ENCODE measurements at places on chromosomes 6 and 20.

DNA sequence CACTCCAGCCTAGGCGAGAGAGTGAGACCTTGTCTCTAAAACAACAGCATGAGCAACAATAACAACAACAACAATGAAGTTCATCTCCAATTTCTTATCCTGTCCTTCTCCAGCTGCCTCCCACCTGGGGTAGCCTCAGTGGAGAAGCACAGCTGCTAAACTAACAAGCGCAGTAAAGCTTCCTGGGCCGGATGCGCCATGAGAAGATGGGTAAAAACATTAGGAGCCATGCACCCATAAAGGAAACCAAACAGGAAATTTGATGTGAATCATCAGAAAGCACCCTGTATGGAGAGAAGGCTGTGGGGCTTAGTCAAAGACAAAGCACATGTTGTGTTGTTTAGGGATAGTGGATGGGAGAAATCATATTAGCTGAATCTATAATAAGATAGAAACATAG, 61.1 kb upstream of the CCN6 start:
- peaks cover 76% of the 10 kb centered on the region for H3K4me1 ChIP-seq
- H3K36me3 ChIP-seq: no peaks in the 10 kb centered on the region
- DNase-seq: peak; percentile 47
- peak overlapping the region; percentile 55 for H3K27ac ChIP-seq
- no peak overlapping the region for H3K4me3 ChIP-seq

DNA sequence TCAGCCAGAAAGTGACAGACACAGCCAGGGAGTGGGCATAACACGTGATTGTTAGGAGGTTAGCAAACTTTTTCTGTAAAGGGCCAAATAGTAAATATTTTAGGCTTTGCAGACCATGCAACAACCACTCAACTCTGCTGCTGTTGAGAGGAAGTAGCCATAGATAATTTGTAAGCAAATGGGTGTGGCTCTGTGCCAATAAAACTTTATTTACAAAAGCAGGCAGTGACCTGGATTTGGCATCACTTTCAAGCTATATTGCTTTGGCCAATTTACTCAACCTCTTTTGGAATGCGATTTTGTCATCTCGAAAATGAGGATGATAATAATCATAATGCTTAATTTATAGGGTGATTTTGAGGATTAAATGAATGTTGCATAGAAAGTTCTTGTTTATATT, 152.6 kb downstream of the TSHZ2 start:
- H3K27ac ChIP-seq: no peak overlapping the region
- no peak for DNase-seq
- no peak overlapping the region for H3K4me3 ChIP-seq
- no peaks in the 10 kb centered on the region for H3K36me3 ChIP-seq
- no peaks in the 10 kb centered on the region for H3K4me1 ChIP-seq
- H3K27me3 ChIP-seq: no peaks in the 10 kb centered on the region

- no peaks in the 10 kb centered on the region for H3K27me3 ChIP-seq
- H3K4me1 ChIP-seq: peaks cover 54% of the 10 kb centered on the region
- H3K36me3 ChIP-seq: peaks cover 14% of the 10 kb centered on the region
- no peak for DNase-seq
- H3K27ac ChIP-seq: no peak overlapping the region
Measured at GRCh38 chr20:37523012-37523391, 2.0 kb downstream of the NNAT start.

GRCh38 chr6:76518443-76518842, 446.0 kb upstream of the IMPG1 start:
- no peak overlapping the region for H3K27ac ChIP-seq
- no peaks in the 10 kb centered on the region for H3K27me3 ChIP-seq
- H3K4me1 ChIP-seq: no peaks in the 10 kb centered on the region

- no peak for DNase-seq
- H3K4me3 ChIP-seq: no peak overlapping the region
- no peaks in the 10 kb centered on the region for H3K36me3 ChIP-seq
- H3K27ac ChIP-seq: no peak overlapping the region
- H3K27me3 ChIP-seq: peaks cover 5% of the 10 kb centered on the region
Measured at GRCh38 chr6:1402369-1402768, 13.0 kb downstream of the FOXF2 start.

DNA sequence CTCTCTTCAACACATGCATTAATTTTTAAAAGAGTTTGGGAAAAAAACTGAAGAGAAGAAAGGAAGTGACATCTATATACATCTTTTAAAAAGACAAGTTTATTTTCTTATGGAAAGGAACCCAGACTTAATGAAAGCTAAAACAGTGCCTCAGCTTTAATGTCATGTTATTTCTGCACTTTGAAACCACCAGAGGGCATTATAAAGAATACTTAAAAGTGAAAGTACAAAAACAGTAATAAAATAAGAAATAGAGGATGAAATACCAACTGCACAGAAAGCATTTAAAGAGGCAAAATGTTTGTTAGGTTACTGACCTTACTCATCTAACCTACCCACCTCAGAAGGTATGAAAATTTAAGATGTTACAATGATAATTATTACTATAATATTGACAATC, 98.8 kb downstream of the HUS1B start:
- H3K4me3 ChIP-seq: no peak overlapping the region
- no peaks in the 10 kb centered on the region for H3K27me3 ChIP-seq
- peaks cover 9% of the 10 kb centered on the region for H3K4me1 ChIP-seq
- no peak overlapping the region for H3K27ac ChIP-seq
- peaks cover 70% of the 10 kb centered on the region for H3K36me3 ChIP-seq
- no peak for DNase-seq

Data from CD4-positive, alpha-beta T cell (primary cell).